ENCODE measurements at places on chromosomes 16 and 17.

DNA sequence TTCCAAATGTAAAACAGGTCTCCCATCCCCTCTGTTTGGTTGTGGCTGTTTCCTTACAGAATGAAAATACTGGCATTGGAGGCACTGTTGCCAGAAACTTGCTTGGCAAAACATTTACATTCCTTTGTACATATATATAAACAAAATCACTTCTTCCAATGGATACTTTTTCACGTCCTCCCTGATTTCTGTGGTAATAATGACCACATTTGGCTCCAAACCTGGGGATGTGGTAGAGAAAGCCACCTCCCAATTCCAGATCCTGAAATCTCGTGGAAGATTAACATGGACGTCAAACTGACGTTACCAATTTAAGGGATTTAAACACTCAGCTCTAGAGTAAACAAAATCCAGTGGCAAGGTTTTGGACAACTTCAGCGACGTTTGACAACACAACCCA lies 370.8 kb upstream of the ZFHX3 start:
- no peak for DNase-seq

DNA sequence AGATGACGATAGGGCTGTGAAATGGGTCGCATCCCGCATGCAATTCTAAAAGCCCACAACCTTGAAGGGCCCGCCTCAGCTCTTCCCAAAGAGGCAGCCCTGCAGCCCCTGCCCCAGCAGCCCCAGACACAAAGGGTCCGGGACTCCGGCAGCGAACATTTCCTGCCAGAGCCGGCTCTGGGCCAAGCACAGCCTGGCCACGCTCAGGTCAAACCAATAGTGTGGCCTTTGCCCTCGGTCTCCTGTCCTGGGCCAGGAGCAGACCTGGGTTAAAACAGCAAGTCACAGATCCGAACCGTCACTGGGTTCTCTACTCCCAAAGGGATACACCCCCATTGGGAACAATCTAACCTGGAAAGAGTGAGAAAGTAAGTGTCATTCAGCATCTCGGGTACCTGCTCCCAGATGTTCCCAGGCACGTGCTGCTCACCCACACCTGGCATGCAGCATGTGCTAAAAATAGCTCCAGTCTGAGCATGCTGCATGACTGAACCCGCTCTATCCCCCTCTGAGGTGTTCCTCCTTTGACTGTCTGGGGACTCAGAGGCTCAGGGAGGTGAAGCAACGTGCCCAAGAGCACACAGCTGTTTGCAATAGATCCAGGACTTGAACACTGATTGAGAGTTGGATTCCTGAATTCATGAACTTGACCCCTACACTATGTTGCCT lies 22.2 kb upstream of the ATP2A3 start:
- no peak for DNase-seq

- DNase-seq: no peak
Observed at GRCh38 chr16:71264299-71264698, 24.9 kb downstream of the CMTR2 start.

DNA sequence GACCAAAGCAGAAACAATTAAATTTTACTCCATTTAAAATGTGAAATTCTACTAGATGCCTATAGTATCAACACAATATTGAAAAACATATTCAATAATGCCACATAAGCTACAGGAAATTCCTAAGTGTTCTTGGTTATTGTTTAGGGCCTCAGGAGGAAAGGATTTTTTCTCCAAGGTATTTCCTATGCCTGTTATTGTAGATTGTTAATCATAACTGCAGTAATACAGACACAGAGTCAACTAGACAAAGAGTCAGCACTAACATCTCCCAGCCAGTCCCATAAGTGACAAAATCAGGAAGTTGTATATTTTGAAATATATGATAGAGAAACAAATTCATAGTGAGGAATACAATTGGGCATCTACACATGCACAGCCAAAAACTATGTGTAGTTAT lies 782.7 kb upstream of the KIF2B start:
- no peak for DNase-seq

GRCh38 chr16:17520561-17520960 lies 49.8 kb upstream of the XYLT1 start:
- no peak for DNase-seq

Data from iPS-NIHi11 (cell line).